ENCODE measurements at places on chromosomes 12 and 14.

DNA sequence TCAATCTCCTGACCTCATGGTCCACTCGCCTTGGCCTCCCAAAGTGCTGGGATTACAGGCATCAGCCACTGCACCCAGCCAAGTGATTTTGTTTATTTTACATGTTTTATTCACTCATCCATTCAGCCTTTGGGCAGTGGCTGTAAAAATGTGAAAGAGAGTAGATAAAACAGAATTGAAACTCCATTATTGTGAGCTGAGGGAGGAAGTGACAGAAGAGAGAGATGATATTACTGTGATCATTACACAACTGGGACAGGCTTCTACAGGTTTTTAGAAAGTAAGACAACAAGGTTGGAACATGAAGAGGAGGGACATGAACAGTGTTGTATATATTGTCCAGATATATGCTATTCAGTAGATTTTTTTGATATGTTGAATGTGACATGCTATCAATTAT, 25.0 kb downstream of the CREBL2 start:
- DNase-seq: no peak

- no peak for DNase-seq
These were observed 1428.3 kb downstream of the AACS start for GRCh38 chr12:126493366-126494108.

DNA sequence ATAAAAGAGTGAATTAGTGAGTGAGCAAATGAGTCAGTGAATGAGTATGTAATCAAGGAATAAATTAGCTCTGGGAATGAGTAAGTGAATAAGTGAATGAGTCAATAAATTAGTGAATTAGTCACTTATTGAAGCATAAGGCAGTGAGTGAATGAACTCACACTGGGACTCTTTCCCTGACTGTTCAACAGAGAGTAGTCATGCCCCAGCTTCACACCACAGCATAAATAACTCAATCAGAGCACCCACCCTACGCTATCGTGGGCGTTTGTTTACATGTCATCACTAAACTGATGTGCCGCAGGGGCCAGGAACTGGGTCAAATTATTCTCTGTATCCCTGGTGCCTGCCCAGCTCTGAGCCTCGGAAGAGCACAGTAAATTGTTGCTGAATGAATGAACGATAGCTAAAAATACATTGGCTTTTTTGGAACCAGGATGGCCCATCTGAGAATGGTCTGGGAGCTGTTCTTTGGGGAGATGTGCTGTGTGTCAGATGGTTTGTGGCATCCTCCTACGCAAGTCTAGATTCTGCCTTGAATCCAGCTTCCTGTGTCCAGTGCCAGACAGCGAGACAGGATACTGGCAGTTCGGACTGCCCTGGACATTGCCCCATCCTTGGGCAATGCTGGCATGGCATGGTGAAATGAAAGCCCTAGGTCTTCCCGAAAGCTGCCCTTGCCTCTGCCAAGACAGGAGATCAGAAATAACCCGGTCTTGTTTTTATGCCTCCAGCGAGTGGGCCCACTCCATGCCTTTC, 98.0 kb upstream of the RTL1 start:
- DNase-seq: no peak

DNA sequence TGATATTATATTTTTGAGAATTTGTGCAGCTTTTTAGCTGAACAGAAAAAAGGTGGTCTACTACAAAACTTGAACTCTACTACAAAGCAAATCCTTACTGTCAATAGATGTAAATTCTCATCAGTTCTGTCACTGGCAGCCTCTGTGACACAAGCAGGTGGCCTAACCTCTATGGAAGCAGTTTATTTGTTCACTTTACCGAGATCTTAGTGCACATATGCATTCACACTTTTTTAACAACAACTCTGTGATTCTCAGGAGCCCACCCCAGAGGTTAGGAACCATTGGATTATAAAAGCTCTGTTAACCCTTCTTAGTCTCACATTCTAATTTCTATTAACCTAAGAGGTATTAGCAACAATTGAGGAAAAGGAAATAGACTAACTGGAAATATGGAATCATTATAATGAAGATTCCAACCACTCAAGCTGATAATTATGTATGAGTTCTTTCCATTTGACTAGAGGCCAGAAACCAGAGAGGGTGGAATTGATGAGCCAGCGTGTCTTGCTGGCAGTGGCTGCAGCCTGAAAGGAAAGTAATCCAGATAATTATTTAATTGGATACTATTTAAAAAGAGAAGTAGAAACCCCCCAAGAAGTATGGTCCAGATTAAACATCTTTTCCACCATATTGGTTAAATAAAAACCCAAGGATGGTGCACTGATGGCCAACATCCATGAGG, 451.1 kb downstream of the TMEM117 start:
- DNase-seq: no peak

GRCh38 chr12:64082866-64083268, 139.2 kb downstream of the KICS2 start:
- DNase-seq: no peak

DNA sequence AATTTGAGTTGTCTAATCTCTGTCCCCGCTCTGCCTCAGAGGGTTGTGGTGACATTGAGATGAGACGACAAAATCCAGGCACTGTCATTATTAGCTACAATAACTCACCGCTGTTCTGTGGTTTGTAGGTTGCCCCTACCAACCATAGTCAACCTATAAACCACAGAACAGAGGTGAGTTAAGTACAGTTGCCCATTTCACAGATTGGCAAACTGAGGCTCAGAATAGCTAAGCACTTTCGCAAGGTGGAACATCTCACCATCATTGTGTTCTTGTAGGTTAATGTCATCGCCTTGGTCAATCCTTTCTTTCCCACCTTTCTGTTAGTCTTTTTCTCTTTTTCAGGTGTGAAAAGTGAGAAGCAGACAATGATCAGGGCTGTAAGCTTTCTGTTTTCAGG, 63.4 kb upstream of the LHX5 start:
- no peak for DNase-seq

Measured in HTR-8/SVneo (cell line).